ENCODE measurements at places on chromosomes 5 and 9.

GRCh38 chr5:34652914-34653313 lies 3.2 kb upstream of the RAI14 start:
- no peak for DNase-seq

DNA sequence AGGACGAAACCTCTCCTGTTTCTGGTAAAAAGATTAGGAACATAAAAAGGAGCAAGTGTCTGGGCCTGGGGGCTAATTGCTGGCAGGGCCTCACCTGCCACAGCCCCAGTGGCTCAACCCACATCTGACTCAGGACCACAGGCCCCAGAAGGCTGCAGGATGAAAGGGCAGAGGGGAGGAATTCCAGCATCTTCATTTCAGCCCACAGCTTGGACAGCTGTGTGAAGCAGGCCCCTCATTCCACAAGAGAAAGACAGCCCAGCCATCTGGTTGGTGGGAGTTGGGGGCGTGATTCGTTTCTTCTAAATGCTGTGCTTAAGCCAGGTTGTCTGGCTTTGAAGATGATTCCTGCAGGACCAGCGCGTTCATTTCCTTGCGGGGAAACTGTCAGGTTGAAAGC lies 29.1 kb downstream of the NKX2-5 start:
- DNase-seq: no peak

DNA sequence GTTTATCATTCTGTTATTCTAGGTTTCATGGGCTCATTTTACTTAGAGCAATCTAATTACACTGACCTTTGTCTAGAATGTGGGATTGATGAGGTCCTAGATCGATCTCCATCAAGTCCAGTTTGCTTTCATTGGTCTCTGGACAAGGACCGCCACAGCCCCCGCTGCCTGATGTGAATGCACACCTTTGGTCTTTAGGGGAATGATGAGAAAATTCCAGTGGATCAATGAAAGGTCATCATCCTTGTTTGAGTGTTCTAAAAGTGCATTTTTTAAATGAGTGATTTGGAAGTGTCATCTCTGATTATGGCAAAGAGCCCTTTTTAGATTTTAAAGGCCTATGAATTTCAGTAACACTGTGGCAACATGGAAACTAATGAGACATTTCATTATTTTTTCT lies 2.2 kb upstream of the ANKH start:
- no peak for DNase-seq

GRCh38 chr5:159884917-159885620 lies 31.2 kb upstream of the ADRA1B start:
- no peak for DNase-seq

- no peak for DNase-seq
Observed at GRCh38 chr9:93642961-93643360, 66.6 kb downstream of the PHF2 start.

- DNase-seq: no peak
Observed at GRCh38 chr9:18606281-18606680, 132.3 kb downstream of the ADAMTSL1 start.

- no peak for DNase-seq
Observed at GRCh38 chr9:134219646-134220060, 55.3 kb upstream of the RNU6ATAC start.

- DNase-seq: no peak
Observed at GRCh38 chr9:70534471-70534870, 120.0 kb upstream of the KLF9 start.

GRCh38 chr5:13505326-13505725 lies 439.2 kb downstream of the DNAH5 start:
- no peak for DNase-seq

DNA sequence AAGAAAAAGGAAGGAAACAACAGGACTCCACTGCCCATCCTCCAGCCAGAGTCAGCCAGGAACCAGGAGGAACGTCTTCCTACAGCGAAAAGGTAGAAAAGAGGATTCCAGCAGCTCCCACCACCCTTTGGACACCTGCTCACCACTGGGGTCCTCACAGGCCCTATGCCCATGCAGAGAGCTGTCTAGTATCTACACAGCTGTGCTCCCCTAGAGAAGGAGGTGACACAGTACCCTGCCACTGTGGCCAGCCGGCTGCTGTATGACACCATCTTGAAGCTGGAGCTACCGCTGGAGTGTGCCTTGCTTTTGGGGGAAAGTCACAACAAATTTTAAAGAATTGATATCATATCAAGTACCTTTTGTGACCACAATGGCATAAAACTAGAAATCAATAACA lies 92.6 kb downstream of the GTF3C4 start:
- no peak for DNase-seq

- no peak for DNase-seq
Observed at GRCh38 chr5:130279386-130279785, 375.1 kb downstream of the CHSY3 start.

GRCh38 chr5:149256451-149256850 lies 15.2 kb upstream of the AFAP1L1 start:
- DNase-seq: no peak

DNA sequence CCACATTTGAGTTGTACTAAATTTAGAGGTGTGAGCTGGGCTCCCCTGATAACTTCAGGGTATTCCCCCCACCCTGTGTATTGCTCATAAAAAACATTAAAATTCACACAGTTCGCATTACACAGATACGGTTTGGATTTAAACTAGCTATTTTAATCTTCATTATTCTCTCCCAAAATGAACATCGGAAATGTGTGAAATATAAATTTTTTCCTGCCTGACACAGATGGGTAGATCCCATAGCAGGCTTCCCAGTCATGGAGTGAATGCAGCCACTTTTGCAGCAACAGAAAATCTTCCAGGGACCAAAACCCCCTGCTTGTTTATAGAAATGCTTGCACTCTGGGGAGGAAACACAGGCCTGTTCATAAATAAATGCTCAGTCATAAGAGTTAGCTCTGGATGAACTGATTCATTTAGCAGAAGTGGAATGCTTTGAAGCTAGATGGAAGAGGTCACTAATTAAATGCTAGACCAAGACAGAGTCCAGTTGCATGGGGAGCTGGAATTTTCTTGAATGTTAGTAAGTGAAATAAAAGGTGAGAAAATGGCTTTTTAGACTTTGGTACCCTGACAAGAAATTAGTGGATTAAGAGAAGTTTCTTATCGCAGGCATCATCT lies 115.6 kb downstream of the PDE8B start:
- DNase-seq: no peak

DNA sequence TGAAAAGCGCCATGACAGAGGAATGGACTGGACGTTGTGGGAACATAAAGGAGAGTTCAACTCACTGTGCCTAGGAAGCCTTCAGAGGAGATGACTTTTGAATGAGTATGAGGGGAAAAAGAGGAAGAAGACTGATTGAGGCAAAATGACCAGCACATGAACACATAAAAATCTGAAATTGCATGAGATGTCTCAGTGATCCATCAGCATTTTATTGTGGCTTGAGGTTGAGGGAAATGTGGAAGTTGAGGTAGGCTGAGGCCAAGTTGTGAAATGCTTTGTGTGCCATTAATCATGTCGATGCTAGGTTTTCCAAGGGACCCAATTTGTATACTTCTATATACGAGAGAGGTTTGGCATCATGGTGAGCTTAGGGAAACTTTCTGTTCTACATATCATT lies 140.9 kb upstream of the TLX3 start:
- no peak for DNase-seq

DNA sequence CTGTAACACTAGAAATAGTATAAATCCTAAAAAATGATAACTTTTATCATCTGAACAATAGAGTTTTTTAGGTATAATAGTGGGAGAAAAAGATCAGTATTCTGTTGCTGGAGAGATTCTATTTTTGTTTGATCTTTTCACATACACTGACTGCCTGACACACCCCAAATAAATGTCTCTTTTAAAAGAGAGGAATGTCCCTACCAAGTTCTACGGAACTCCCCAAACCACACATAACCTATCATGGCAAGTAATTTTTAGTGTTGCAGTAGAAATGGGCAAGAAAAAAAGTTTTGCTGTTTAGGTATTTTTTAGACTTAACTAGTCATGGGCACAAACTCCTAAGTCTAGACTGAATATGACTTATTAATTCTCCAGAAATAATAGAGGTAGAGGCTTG lies 139.1 kb downstream of the ELAVL2 start:
- DNase-seq: no peak

GRCh38 chr9:107020040-107020530 lies 157.1 kb downstream of the ZNF462 start:
- DNase-seq: no peak

- DNase-seq: no peak
Observed at GRCh38 chr5:124337996-124338395, 408.4 kb downstream of the ZNF608 start.

DNA sequence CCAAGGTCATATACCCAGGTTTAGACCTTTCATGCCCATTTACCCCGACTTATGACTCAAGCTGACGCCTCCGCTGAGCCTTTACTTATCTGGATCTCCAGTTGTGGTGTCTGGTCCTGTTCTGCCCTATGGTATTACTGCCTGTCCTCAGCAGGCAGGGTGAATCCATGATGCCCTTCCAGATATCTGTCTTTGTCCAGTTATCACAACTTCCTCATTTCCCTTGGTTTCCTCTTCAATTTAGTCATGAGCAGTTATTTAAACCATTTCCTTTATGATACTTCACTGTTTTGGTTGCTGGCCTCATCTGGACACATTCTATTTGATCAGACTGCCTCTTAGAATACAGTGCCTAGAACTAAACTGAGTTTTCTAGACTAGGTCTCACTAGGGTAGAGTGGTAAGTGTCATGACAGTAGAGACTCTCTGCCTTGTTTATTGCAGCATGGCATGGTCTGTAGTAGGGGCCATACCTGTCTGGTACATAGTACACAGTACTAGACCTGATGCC lies 93.3 kb downstream of the MELK start:
- no peak for DNase-seq

DNA sequence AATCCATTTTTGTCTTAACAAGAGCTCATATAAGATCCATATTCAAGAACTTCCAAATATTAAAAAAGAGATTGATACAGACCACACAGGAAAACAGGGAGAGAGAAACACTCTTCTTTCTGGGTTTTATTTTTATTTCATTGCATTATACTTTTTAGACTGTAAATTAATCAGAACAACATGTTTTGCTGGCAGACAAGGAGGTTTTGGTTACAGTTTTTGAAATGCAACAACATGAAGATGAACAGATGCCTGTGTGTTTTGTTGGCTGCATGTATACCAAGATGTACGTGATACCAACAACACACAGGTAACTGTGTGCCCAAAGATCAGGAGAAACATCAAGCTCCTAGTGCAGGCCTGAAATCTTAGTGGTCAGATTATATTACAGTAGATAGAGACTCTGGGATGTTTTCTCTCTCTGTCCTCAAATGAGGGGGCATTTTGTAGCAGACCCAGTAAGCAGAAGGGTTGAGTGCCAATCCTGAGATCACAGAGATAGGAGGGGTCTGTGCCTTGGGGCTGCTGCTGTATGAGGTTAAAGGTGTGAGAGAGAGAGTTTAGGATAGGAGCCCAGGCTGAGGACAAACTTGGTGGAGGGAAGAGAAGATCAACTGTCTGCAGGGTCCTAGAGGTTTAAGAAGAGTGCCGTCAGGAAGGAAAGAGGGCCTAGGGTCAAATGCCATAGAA lies 152.2 kb downstream of the DCP2 start:
- no peak for DNase-seq

DNA sequence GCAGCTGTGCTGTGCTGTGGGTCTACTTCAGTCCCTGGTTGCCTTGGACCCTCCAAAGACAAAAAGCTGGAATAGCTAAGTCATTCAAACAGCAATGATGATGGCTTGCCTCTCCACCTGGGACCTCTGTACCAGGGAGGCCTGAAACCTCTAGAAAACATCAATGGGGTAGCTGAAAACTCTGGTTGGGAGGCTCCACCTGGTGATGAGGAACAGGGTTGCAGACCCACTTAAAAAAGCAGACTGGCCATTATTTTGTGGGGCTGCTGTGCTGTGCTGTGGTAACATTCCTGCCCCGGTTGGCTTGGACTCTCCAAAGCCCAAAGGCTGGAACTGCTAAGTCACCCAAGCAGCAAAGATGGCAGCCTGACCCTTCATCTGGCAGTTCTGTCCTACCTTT lies 839.3 kb upstream of the ARRDC3 start:
- DNase-seq: no peak

DNA sequence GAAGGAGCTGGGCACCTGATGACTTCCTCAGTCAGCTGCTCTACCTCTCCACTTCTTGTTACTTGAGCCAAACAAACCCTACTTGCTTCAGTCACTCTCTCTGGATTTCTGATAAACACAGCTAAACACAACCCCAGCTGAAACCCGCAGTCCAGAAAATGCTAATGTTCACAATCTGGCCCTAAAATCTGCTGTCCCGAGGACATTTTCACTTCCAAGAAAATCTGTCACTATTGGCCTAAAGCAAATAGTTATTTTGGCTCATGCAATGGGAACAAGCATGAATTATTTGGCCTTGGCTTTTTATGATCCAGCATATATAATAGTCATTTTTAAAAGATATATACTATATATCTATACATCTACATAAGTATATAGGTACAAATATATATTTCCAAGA lies 19.1 kb downstream of the FAM81B start:
- DNase-seq: no peak

- no peak for DNase-seq
Observed at GRCh38 chr5:138981586-138981985, 106.5 kb upstream of the LRRTM2 start.

DNA sequence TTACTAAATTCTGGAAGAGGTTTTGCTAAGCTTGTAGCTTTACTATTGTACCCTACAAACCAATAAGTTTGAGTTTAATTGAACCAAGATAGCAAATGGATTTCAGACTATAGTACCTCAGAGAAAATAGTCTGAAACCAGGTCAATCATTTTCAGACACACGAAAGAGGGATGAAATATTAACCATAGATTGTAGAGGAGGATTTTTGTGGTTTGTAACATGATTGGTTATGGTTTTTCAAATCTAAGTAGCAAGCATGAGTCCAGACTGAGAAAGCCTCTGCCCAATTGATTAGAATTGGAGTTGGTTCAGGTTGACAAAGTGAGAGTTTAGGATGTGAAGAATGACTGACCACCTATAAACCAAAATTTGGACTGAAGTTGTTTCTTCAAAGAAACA lies 562.7 kb upstream of the DMAC1 start:
- DNase-seq: no peak

DNA sequence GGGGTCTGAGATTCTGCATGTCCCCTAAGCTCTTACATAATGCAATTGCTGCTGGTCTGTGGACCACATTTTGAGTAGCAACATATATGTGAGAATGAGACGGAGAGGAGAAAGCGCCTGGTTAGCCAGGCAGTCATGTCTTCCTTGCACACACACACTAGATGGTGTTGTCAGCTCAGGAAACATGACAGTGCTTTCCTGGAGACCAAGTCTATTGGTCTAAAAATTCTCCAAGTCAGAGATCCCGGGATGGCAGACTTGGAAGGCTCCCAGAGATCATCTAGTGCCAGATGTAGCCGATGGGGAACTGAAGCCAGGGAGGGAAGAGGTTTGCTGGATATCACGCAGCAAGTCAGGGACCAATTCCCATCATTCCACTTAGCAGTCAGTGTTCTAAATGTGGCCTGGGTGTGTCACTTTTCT lies 53.4 kb downstream of the GALNT12 start:
- DNase-seq: no peak

Data from stimulated activated CD4-positive, alpha-beta T cell treated with anti-CD3 and anti-CD28 coated beads, TNF-alpha, amount 100 ng/mL, for 24 hours (primary cell).